Tracheal epithelial cell (primary cell): ENCODE measurements at places on chromosomes 5 and 9. TPM values are rescaled to one million over a fixed set of nuclear protein-coding genes. Genes with fewer than 3 reads are reported as not detected.

CCDC69 gene
- 1.3 and 1.7 TPM in 2 replicates for total RNA-seq

INSL4 gene
- not detected in 2 replicates for total RNA-seq

NUTM2G gene
- total RNA-seq, result not detected in 2 replicates

PLPP1 gene
- 31.8 and 56.9 TPM in 2 replicates for total RNA-seq

DOCK2 gene
- 11.1 TPM in 1 of 2 replicates, not detected in the other for total RNA-seq
